ENCODE measurements at places on chromosomes 7 and 10. TPM values are rescaled to one million over a fixed set of nuclear protein-coding genes. Genes with fewer than 3 reads are reported as not detected.
A peak's percentile ranks its signal among the peaks of the same experiment; 100 is the strongest.

- DNase-seq = no peak
These were observed 10.9 kb upstream of the KIAA1549 start for GRCh38 chr7:138992052-138992531.

Gene GRID2IP
- 0.28 TPM for total RNA-seq

DNA sequence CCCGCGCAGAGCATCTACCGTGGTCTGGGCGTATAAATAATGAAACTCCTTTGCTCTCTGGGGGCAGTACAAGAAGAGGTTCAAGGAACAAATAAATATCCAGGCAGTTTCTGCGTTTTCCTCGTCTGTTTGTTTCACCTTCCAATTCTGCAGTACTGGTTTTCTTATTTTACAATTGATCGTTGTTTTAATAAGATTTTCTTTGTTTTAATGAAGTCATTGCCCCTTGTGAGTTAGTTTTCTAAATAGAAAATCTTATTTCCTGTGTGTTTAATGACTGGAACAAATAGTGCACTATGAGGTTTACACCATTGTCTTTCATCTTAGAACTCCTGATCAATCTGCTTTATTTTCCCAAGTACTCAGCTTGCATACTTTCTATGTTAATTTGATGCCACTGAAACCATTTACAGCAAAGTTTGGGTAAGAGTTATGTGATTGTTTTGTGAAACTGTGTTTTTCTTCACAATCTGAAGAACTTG lies 1.2 kb downstream of the PLEKHA1 start:
- DNase-seq = no peak

Gene ALKBH4
- 16.8 TPM for total RNA-seq

Gene ARHGEF5
- 4.7 TPM for total RNA-seq

DNA sequence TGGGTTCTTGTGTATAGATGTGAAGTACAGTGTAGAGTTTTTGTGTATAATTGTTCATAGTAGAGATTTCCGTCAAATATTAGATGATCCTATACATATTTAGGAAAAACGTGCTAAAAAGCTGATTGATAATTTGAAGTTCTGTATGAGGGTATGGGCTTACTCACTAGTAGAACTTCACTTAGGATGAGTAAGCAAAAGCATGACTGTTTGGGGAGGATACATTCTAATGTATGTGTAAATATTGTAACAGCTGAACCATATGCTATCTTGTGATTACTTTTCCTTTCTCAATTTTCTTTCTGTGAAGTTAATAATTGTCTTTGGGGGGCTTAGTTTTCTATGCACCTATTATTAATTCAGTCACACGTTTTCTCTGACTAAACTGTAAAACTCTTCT lies 53.2 kb upstream of the PDK4 start:
- no peak for DNase-seq

DNA sequence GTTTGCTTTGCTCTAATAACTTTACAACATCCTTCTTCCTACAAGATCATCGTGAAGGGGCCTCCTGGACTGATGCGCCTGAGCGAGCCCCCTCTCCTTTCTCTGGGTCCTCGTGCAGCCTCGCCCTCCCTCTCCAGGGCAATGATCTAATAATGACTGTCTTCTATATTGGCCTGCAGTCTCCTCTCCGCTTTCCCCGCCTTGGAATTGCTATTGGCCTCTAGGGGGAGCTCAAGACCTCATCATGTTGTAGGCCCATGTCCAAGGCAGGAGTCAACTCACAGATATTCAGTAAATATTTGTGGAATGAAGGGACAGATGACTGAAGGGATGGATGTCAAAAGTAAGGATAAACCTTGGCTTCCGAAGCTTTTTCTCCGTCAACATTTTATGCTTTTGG lies 1180.3 kb downstream of the TYW1 start:
- DNase-seq = no peak

Gene EBLN1
- total RNA-seq = not detected

Gene FFAR4
- total RNA-seq = not detected

DNA sequence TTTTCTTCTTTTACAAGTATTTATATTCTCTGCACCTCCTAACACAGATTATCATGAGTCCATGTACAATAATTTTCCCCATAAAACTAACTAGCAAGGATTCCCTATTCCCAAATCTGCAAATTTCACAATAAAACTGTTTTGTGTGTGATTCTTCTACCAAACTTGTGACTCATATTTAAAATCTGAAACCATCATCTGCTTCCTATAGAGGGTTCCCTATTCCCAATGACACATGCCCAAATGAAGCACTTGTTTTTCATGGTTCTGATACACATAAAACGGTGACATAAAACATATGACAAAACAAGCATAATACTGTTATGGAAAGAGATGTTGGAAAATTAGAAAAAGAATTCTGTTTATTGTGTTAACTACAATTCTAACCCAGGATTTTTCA lies 657.6 kb downstream of the PARD3 start:
- no peak for DNase-seq

GRCh38 chr10:95275726-95276366 lies 15.0 kb downstream of the PDLIM1 start:
- DNase-seq = no peak

GRCh38 chr7:22109761-22110160 lies 164.1 kb upstream of the CDCA7L start:
- no peak for DNase-seq

DNA sequence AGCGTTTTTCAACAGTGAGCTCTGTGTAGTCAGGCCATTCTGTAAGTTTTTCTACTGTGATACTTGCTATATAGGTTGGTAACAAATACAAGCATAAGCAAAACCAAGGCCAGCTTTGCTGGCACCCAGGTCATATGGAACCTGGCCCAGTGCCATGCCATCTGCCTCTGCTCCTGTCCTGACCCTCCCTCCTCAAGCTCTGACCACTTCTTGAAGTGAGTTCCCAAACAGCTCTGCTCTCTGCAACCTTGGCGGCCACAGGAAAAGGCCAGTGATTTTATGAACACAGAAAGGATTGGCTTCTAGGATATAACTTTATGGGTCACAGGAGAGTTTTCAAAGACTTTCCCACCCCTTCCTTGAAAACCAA lies 12.8 kb downstream of the NOD1 start:
- DNase-seq = no peak

- DNase-seq = no peak
These were observed 98.2 kb downstream of the CCNY start for GRCh38 chr10:35434533-35434932.

GRCh38 chr7:44063547-44063893 lies 1.8 kb downstream of the PGAM2 start:
- DNase-seq = no peak

DNA sequence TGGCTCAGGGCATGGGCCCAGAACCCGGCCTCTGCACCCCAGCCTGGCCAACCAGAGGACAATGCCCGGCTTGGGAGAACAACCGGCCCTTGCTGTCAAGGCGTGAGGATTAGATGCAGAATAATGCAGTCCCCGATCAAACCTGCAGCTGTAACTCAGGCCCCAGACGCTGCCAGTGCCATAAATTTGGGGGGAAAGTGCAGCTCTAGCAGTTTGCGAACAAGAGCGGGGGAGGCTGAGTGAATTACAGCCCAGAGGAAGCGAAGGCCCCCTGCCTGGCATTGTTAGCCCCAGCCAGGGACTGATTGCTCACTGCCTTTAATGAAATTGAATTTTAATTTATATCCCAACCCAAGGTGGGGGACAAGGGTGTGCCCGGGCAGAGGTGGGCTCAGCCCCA lies 38.0 kb upstream of the GNA12 start:
- DNase-seq = no peak

DNA sequence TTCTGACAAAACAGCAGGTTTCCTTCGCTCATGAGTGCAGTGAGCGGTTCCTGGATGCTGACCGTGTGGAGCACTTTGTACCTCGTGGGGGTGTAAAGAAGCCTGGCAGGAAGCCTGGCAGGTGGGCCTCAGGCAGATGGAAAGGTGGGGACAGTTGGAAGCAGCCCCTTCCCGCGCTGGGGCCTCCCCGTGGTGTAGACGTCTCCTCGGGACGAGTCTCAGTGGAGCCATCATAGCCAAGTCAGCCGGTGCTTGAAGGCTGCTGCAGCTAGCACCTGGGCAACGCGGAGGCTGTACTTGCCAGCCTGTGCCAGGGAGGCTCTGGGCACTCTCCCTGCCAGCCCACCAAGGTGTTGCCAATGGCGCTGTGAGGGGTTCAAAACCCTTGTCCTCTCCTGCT lies 154.5 kb downstream of the WDR37 start:
- DNase-seq = peak; percentile 13

GRCh38 chr7:27423290-27423689 lies 180.7 kb downstream of the EVX1 start:
- DNase-seq = no peak

DNA sequence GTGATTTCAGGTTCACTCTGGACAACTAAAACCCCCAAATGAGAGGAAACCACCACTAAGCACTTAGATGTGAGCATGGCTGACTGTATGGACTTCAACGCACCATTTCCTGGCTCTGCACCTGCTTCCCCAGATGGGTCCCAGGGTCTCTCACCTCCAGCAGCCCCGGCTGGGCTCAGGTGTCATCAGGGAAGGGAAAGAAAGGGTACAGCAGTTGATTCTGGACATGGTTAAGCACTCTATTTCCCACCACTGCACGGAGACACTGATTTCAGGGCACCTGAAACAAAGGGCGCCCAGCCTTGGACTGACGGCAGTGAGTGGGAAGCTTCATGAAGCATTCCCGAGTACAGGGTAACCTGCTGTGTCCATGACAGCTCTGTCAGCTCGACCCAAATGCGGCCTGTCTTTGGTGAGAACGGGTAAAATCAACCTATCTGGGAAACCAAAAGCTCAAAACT lies 19.0 kb downstream of the FAM53B start:
- no peak for DNase-seq

DNA sequence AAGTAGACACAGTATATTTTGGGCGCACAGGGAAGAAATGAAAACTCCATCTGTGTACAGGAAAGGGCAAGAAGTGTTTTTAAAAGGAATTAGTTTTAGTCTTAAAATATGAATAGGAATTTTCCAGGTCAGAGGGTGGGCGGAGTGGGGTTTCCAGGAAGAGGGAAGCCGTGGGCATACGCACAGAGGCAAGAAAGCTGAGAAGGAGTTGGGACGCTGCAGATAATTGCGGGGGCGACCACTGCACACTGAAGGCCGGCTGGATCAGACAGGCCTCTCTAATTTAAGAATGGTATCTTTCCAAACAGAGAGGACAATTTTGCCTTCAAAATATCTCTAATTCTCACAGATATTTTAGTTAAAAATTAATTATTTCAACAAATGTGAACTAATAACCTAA lies 189.1 kb upstream of the INHBA start:
- DNase-seq = no peak

DNA sequence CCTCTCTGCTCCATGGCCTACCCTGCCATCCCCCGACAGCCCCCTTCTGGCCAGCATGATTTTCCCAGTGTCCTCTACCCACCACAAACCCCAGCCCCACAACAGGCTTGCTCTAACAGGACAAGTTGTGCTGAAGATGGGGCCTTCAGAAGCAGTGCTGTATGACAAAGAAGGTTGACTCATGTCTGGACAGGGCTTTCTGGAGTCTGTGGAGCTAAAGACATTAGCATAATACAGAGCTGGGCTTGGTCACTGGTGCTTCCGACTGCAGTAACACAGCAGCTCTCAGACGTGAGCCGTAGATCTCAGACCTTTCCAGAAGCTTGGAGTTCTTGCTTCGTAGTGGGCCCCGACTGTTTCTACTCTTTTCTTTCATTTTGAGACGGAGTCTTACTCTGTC lies 100.5 kb downstream of the GTF2IRD1 start:
- no peak for DNase-seq
